ENCODE measurements at places on chromosomes 6 and 20.

- DNase-seq: peak; percentile 17
Measured at GRCh38 chr6:84074988-84075781, 41.6 kb downstream of the MRAP2 start.

- peak; percentile 95 for DNase-seq
Measured at GRCh38 chr6:126033696-126034095, 47.4 kb downstream of the TRMT11 start.

DNA sequence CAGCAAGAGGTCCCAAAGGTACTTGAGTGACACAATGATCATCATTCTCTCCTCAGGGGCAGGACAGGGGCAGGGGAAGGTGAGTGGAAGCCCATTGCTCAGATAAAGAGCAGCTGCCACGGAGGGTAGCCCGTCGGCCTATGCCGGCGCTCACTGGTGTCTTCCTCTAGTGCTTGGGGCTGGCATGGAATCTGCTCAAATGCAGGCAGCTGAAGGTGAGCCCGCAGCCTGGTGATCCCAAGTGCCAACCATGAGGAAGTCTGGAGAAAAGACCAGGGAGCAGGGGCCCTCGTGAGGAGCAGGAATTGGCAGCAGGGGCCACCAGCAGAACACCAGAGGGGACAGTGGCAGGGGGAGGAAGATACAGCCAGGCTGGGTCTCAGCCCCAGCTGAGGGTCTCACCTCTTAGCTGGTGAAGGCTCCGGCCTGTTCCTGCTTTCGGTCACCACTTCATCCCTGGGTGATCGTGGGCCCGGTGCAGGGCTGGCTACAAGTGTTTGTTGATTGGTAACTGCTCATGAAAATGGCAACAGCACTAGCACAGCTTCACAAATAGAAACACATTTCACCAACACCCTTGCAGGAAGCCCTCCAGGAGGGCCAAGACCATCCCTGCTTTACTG is 24.7 kb downstream of the RBCK1 start:
- no peak for DNase-seq

DNA sequence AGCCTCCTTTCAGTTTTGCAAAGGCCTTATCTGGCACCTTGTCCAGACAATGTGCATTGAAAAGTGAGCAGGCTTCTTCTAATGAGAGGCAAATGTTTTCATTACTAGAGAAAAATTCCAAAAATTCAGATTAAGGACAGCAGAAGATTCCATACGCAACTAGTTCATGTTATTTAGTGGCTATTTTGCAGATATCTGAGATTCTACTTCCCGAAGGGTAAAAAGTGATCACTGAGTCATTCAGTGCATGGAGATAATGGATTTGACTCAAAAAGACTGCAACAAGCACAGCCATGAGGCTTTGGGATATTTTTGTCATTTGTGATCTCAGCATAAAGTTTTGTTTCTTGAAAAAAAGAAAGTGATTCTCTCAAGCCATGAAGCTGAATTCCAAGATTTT is 29.9 kb downstream of the METTL24 start:
- DNase-seq: peak; percentile 39

- DNase-seq: peak; percentile 34
Measured at GRCh38 chr20:45970646-45971424, 1.2 kb downstream of the ZNF335 start.

DNA sequence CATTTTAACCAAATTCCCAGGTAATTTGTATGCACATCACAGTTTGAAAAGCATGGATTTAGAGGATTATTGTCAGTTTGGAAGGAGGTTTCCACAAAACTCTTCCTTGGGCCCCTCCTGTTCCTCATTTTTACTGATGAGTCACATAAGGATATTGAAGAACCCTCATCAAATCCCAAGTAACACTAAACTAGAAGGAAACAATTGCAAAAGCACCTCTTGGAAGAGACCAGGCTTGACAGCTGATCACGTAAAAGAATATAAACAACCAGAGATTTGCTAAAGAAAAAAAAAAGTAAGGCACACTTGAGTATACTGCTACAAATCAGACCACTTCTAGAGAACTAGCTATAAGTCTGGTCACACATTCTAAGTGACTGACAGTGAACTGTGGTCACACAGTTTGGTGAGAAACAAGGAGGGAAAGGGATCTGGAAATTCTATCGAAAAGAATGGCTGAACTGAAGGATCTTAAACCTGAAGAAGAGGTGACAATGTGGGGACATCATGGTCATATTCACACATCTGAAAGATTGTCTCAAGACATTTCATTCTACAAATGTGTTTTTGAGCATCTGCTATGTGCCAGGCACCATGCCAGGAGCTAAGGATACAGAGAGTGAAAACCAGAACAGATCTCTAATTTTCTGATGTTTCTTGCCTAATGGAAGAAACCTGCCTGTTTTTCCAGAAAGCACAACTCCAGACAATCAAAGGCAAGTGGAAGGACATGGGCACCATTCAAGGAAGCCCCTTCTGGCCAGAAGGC is 24.1 kb downstream of the ZHX3 start:
- peak; percentile 79 for DNase-seq

GRCh38 chr6:41441598-41442351 is 104.4 kb upstream of the FOXP4 start:
- no peak for DNase-seq

DNA sequence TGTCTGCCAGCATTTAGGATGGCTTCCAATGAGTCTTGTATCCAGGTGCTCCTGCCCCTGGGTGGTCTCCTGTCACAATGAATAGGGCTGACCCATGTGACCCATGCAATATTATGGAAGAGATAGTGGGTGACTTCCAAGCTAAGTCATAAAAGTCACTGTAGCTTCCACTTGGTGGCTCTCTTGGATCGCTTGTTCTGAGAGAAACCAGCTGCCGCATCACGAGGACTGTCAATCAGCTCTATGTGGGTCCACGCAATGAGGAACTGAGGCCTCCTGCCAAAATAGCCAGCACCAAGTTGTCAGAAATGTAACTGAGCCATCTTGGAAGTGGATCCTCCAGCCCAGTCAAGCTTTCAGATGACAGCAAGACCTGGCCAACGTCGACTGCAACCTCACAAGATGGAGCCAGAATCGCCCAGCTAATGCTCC is 14.9 kb upstream of the MATN4 start:
- peak; percentile 32 for DNase-seq

GRCh38 chr6:6826961-6827360 is 238.4 kb downstream of the LY86 start:
- DNase-seq: no peak

DNA sequence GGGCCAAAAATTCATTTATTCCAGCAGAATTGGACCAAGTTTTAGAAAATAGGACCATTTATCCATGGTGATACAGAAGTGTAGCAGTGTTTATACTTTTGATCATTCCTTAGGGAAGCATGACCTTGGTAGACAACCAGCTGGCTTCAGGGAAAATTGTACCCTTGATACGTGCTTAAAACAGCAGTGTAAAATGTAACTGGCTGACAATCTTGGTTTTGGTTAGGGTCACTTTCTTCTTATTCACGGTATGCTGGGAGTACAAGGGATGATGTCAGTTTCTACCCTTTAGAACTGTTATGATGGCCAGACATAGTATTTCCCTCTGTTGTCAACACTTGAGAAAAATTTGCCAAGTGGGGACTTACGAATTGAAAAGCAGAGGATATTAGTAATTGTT is 157.1 kb downstream of the BCKDHB start:
- DNase-seq: no peak

DNA sequence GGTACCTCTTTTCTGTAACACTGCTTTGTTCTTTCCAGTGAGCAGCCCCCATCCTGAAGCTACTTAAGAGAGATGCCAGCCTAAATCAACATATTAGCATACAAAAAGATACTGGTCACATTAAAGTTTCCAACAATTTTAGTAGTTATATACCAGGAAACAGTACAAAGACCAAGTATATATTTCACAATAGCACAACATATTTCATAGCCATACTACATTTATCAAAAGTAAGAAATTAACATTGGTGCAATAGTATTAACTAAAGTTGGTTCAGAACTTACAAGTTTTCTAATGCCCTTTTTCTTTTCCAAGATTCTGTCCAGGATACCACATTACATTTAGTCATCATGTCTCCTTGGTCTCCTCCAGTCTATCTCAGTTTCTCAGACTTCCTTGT is 641.0 kb upstream of the GJE1 start:
- DNase-seq: no peak

DNA sequence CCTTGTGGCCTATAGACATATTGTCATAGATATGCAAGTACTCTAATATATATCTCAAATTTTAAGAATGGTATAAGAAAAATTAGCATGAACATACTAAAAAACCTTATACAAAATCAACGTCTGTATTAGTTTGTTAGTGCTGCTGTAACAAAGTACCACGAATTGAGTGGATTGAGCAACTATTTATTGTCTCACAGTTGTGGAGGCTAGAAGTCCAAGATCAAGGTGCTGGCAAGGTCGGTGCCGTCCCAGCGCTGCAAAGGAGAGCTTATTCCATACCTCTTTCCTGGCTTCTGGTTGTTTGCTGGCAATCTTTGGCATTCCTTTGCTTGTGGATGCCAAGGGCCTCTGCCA is 317.6 kb upstream of the FERMT1 start:
- DNase-seq: no peak

GRCh38 chr20:44620030-44620429 is 31.5 kb downstream of the ADA start:
- DNase-seq: no peak

- DNase-seq: no peak
Measured at GRCh38 chr6:37618916-37619590, 78.6 kb downstream of the MDGA1 start.

DNA sequence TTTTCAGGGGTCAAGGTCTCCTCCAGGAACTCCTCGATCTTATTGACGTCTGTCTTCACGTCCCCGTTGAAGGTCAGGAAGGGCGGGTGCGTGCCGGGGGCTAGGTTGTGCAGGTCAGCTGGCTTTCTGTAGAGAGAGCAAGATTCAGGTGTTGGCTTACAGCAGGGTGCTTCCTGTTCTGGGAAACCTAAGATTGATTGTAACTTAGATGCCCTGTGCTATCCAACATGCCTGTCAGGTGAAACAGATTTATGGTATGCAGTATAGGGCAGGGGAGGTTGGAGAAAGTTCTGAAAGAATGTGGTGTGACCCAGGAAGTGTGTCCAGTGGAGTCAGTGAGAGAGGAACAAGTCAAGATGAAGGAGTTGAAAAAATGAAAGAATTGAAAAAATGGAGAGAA is 66.4 kb downstream of the CLIC5 start:
- no peak for DNase-seq

GRCh38 chr6:157669747-157670216 is 153.3 kb upstream of the SNX9 start:
- peak; percentile 84 for DNase-seq

DNA sequence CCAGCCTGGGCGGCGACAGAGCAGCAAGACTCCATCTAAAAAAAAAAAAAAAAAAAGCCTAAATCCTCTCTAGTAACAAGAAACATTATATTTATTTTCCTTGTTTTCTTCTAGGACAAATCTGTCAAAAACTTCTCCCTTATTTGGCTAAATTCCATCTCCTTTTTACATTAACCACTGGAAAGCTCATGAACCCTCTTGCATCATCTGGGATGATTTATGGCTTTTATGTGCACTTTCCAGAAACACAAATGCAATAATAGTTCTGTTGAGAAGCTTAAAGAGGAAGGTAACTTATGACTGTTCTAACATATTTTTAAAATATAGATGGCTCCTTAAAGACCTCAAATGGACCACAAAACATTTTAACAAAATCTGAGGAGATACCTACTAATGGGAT is 526.1 kb upstream of the SPTLC3 start:
- DNase-seq: peak; percentile 65

DNA sequence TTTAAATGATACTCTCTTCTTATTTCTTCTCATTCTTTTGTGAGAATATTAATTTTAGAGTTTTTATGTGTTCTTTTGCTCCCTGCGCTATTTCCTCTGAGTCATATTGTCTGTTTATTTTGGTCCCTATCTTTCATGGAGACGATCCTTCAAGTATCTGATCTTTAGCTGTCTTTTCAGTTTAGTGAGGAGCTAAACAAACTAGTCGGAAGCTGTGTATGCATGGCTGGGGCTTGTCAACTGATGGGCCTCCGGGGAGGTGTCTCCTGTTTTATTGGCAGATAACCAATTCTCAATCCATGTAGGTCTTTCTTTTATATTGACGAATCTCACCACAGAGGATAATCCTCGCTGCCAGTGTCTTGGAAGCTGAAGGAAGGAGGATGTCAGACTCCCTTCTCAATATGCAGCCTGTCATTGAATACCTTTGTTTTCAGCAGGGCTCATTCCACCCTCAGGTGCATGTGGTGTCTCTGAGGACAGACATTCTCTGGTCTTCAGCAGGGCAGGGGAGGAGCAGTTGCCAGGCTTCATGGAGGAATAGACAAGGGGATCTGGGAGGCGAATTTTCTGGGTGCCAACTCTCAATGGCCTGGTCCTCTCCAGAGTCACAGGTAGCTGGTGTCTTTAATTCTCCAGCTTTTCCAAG is 64.9 kb downstream of the RNF182 start:
- peak; percentile 51 for DNase-seq

DNA sequence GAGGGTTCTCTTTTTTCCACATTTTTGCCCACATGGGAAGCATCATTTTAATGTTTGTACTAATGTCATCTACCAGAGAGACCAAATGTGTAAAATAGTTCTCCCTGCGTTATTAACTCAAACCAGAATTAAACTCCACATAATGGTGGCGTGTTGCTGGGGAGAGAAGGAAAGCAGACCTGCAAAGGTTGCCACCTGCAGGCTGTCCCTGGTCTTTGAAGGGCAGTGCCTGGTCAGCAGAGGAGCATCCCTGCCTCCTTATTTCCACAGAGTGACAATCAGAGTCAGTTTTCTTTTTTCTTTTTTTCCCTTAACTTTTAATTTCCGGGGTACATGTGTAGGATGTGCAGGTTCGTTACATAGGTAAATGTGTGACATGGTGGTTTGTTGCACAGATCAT is 214.5 kb downstream of the TBX18 start:
- no peak for DNase-seq

GRCh38 chr20:9609887-9610502 is 95.6 kb downstream of the LAMP5 start:
- DNase-seq: peak; percentile 78

DNA sequence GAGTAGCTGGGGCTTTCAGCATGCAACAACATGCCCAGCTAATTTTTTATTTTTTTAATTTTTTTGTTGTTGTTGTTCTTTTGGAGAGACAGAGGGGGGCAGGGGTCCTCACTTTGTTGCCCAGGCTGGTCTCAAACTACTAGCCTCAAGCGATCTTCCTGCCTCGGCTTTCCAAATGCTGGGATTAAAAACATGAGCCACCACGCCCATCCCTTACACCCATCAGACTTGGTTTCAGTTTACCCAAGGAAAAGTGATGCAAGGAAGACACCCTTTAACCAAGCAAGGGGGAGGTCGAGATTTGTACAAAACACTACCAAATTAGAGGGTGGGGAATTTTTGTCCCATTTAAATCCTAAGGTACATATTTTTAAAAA is 210.1 kb downstream of the ARHGAP18 start:
- DNase-seq: peak; percentile 54

- DNase-seq: no peak
Measured at GRCh38 chr6:25960734-25961133, 1.9 kb upstream of the TRIM38 start.

DNA sequence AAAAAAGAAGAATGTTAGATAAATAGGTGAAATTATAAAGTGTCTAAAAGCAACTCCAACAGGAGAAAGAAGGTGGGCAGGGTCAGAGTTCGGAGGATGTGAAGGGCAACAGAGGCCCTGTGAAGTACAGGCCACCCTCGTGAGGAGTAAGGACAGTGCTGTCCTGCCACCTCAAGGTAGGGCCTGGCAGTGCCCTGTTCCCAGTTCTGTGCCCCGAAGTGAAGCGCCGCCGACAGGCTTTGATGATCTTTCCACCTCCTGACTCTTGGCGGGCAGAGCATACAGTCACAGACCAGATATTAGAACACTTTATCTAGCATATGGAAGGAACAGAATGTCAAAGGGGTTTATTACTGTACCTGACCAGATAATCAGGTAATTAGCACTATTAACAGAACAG is 75.8 kb downstream of the GJA10 start:
- DNase-seq: no peak
